ENCODE measurements at places on chromosomes 3 and 15.

DNA sequence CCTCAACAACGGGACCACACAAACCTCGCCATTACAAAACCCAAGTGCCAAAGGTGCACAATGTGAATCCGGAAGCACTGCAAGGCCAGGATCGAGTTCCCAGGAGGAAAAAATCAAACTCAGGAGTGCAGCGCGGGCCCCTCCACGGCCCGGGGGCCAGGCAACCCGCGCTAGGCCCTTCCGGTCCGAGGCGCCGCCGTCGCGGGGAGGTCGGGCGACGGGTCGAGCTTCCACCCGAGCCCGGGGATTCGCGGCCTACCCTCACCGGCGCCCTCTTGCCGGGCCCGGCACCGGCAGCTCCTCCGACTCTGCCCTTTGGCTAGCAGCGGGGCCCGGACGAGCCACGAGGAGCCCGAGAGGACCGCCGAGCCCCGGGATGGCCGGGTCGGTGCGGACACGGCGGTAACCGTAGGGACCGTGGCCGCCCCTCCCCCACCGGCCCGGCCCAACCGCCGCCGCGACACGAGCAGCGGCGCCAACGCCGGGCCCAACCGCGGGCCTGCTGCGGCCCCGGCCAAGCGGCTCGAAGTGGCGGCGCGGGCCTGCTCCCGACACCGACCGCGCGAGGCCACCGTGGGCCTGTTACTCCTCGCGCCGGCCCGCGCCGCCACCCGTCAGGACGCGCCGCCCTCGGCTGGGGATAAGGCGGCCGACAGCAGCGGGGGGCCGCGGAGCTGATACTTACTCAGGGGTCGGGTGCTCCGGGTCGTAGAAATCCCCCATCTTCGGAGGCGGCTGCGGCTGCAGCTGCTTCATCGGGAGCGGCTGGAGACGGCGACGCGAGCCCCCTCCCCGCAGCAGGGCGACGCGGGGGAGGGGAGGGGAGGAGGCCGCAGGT, 525 bp downstream of the SETD2 start:
- peak; percentile 47 for DNase-seq

- DNase-seq, result no peak
Observed at GRCh38 chr3:124577494-124578167, 152.6 kb upstream of the UMPS start.

GRCh38 chr3:50657816-50658215, 16.9 kb upstream of the DOCK3 start:
- no peak for DNase-seq

GRCh38 chr3:59526999-59527398, 477.2 kb upstream of the CFAP20DC start:
- no peak for DNase-seq

DNA sequence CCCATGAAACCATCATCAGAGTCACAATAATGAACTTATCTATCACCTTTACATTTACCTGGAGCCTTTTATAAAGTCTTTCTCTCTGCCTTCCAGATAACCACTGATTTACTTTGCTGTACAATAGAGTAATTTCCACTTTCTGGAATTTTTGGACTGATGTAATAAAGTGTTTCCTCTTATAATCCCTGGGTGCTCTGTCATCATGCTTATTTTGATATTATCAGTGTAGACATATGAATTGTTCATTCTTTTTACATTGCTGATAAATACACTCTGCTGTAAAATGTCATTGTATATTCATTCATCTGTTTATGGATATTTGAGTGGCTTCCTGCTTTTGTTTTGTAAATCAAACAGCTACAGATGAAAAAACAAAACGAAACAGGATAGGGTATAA, 27.0 kb upstream of the IREB2 start:
- no peak for DNase-seq

DNA sequence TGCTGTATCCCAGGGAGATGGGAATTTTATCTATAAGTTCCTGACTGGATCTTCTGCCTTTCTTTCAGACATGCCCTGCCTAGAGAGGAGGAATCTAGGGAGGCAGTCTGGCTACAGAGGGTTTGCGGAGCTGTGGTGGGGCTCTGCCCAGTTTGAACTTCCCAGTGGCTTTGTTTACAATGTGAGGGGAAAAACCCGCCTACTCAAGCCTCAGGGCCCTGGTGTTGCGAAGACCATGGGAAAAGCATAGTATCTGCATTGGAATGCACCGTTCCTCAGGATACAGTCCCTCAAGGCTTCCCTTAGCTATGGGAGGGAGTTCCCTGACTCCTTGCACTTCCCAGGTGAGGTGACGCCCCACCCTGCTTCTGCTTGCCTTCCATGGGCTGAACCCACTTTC, 168.7 kb downstream of the TMEM108 start:
- DNase-seq, result no peak

- no peak for DNase-seq
Observed at GRCh38 chr3:121926380-121926779, 32.2 kb downstream of the SLC15A2 start.

GRCh38 chr3:10334042-10334441, 13.1 kb upstream of the SEC13 start:
- no peak for DNase-seq

DNA sequence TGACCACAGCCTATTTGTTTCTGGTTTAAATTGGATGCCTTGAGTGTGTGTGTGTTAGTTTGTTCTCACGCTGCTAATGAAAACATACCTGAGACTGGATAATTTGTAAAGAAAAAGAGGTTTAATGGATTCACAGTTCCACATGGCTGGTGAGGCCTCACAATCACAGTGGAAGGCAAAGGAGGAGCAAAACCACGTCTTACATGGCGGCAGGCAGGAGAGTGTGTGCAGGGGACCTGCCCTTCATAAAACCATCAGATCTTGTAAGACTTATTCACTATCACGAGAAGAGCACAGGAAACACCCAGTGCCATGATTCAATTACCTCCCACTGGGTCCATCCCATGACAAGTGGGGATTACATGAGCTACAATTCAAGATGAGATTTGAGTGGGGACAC, 260.5 kb downstream of the WDR72 start:
- no peak for DNase-seq

- no peak for DNase-seq
Observed at GRCh38 chr15:35505809-35506208, 40.2 kb downstream of the DPH6 start.

DNA sequence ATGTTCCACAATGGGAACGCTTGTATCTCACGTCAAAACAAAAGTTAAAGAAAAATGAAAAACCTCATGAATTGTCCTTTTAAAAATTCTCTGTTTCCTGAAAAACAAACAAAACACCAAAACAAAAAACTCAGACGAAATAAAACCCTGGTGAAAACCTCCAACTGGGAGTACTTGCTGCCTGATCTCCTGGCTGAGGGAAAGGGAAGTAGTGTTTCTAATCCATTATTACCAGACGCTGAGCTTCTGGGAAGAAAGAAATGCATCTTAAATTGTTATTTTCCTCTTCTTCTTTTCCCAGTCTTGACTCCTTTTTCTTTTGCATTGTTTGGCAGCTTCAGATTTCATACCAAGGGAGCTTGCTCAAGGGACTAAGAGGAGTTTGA, 243.2 kb upstream of the RGMA start:
- no peak for DNase-seq

DNA sequence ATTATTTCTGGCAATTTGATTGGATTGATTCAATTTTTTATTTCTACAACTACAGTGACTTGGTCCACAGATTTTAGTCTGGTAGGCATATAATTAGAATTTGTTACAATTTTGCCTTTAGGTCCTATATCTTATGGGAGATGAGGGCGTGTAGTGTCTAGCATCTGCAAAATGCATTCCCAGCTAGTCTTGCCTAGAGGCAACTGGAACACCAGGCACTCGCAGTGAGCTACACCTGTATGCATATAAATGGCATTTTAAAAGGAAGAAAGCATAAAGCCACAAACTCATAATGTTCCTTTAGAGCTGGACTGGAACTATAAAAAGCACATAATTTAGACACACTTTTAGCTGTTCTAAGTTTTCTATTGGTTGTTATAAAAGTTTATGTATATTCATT, 17.9 kb upstream of the SPPL2A start:
- no peak for DNase-seq

DNA sequence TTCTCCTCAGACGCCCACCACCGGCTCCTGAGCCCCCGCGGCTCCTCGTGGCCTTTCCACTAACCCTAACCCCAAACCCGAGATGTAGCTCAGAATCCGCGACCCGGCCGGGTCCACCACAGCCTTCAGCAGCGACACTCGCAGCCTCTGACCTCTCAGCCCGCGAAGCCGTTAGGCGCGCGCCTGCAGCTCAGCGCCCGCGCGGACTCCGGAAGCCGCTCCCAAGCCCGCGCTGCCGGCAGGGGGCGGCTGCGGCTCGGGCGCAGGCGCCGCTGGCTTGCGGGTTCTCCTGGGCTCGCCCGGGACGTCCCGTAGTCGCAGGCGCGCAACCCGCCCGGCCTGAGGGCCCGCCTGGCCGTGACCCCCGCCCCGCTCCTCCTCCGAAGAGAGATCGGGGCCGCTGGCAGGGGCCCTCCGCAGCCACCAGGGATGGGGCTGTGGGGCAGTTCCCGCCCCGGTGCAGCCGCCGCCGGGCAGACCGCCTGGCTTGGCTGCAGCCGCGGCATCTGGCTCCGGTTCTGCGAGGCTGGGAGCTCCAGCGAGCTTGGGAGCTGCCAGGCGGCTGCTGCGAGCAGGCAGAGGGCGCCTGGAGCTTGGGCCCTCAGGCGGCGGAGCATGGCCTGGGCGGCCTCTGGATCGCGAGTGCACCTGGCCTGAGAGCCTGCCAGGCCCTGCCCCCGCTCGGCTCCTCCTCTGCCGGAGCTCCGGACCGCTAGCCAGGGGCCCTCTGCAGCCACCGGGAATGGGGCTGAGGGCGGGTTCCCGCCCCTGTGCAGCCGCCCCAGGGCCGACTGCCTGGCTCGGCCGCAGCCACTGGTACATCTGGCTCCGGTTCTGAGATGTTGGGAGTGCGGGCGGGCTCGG, 120.7 kb downstream of the LMLN start:
- DNase-seq, result no peak

GRCh38 chr3:59788801-59789200, 739.0 kb upstream of the CFAP20DC start:
- DNase-seq, result no peak

GRCh38 chr15:48149858-48150257, 28.2 kb downstream of the MYEF2 start:
- no peak for DNase-seq

DNA sequence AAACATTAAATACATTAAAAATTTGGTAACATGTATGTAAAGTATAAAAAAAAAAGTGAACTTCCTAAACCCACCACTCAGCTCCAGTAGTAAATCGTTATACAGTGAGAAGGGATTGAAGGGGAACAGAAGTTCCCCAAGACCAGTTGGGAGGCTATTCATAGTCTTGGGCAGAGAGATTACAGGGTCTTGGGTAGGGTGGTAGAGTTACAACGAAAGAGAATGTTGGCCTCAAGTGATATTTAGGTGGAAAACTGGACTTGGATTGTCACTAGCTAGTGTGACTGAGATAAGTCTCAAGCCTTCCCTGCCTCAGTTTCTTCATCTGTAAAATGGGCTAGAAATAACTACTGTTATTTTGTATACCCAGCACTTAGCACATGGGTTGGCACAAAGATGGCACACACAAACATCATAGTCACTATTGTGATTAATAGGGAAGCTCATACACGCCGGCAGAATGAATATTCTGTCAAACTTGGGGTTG, 431 bp upstream of the YEATS2 start:
- no peak for DNase-seq

DNA sequence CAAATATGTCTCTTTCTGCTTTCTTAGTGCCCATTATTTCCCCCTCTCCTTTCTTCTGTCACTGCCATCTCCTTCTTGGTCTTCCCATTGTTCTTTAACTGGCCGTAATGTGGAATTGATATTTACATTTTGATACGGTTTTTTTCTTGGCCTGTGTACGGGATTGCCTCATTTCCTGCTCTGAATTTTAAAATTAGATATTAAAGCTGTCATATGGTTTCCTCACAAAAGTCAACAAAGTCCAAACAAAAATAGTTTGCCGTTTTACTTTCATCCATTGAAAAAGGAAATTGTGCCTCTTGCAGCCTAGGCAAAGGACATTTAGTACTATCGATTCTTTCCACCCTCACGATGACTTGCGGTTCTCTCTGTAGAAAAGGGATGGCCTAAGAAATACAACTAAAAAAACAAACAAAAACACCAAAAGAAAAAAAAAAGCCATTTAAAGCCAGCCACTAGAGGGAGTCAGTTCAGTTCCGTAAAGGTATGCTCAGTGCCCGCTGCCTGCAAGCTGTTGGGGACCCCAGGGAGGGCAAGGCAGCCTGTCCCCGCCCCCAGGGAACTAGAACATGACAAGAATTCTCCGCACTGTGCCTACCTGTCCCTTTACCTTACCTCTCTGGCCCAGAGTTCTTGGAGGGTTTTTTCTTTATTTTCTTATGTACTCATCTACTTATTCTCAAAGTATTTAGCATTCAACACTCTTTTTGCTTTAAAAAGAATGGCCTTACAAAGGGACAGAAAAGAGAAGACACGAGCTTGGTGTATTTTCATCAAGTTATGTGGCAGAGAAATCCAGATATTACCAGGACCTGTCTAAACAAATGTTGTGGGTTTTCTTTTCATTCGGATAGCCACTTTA, 30.0 kb upstream of the NR2E3 start:
- DNase-seq, result no peak

DNA sequence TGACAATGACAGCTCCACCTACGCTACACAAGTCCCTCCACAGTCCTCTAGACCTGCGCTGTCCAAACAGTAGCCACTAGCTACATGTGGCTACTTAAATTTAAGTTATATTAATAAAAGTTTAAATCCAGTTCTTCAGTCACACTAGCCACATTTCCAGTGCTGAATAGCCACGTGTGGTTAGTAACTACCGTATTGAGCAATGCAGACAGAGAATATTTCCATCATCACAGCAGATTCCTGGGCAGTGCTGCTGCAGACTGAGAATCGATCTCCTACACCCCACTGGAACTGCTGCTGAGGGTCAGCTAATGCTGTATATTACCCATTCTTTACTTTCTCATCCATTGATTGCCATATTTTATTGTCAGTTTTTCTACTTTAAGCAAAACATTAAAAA, 40.9 kb downstream of the HDC start:
- DNase-seq, result no peak

Data from nucleus accumbens (tissue), 56 donors.